ENCODE measurements at places on chromosomes 6 and 20.
A peak's percentile ranks its signal among the peaks of the same experiment; 100 is the strongest.

DNA sequence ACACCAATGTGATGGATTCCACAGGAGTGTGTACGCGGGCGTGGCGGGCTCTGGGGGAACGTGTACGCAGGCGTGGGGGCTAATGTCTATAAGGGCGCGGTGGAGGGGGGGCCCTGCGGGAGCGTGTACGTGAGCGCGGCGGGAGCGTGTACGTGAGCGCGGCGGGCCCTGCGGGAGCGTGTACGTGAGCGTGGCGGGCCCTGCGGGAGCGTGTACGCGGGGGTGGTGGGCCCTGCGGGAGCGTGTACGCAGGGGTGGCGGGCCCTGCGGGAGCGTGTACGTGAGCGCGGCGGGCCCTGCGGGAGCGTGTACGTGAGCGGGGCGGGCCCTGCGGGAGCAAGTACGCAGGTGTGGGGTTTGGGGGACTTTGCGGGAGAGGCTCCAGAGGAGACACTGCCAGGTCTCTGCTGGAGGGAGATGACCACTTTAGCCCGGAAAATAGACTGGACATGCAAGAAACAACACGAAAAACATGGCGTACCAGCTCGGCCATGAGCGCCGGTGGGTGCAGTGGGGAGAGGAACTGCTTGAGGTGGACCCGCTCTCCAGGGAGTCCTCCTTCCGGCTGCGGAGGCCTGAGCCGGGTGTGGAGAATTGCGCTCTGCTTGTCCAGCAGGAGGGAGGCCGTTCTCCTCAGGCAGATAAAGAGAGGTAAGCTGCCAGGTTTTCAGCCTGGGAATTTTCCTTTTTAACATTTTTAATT, 27.8 kb upstream of the SMOC2 start:
- DNase-seq: no peak

DNA sequence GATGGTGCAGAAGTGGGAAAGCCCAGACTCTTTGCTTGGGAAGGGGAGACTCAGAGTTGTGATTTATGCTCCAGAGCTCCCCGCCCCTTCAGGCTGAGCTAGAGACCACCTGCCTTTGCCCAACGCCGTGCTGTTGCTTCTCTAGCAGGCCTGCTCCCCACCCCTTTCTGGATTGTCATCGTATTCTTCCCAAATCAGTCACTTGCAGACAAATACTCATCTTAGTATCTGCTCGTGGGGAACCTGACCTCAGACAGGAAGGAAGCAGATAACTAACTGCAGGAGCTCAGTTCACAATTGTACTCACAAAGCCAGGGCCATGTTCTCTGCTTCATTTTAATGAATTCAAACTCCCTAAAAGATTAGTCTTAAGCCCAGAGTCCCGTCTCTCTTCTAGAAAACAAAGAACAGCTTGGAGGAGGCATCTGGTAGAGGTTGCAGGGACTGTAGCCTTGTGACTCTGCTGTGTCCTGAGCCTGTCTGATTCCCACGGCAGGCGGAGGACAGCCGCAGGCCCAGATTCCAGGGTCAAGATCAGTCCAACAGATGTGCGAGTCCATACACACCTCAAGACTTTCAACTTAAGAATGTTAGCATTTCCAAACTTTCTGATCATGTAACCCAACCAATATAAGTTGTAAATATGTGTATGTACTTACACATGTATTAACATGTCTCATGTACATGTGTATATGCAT, 57.2 kb upstream of the GGTLC1 start:
- no peak for DNase-seq

GRCh38 chr6:17278289-17279063, 2.7 kb upstream of the RBM24 start:
- DNase-seq: no peak

- DNase-seq: no peak
Measured at GRCh38 chr6:167150941-167151549, 6.7 kb downstream of the GPR31 start.

GRCh38 chr6:141685416-141685815, 447.3 kb upstream of the GJE1 start:
- DNase-seq: no peak

GRCh38 chr6:14585689-14586088, 468.1 kb downstream of the CD83 start:
- no peak for DNase-seq

DNA sequence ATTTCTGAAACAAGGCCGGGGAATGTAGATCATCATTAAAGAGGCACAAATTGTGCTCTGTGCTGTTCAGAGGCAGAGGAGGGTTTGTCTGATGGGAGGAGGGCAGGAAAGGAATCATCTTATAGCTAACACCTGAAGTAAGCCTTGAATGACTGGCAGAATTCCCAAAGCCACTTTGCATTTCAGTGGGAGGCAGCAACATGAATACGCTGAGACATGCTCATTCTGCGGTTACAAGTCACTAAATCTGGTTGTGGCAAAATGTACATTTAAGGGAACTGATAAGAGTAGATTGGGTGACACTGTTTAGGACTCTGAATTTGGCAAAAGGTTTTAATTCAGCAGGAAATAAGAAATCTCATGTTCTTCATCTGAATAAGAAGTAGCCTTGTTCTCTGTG, 4.4 kb upstream of the COL19A1 start:
- no peak for DNase-seq

GRCh38 chr6:27890445-27891319, 21.5 kb downstream of the OR2B2 start:
- DNase-seq: peak; percentile 42

GRCh38 chr6:37547564-37548061, 47.9 kb upstream of the CCDC167 start:
- no peak for DNase-seq

- no peak for DNase-seq
Measured at GRCh38 chr6:55438203-55438602, 110.9 kb downstream of the GFRAL start.

DNA sequence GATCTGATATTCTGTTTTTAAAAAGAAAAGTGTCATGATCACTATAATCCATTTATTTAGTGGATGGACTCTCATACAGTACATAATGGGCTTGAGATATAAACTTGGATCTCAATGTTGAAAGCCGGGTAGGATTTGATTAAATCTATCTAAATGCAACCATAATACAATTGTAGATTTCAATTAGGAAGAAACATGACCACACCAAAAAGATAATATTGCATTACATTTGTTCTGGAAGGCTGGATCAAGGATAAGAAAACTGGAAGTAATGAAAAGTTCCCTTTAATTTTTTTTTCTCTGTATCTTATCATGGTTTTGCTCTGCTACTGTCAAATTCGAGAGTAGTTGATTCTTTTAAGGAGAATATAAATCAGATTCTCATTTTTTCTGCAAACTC, 51.3 kb upstream of the UFL1 start:
- no peak for DNase-seq

DNA sequence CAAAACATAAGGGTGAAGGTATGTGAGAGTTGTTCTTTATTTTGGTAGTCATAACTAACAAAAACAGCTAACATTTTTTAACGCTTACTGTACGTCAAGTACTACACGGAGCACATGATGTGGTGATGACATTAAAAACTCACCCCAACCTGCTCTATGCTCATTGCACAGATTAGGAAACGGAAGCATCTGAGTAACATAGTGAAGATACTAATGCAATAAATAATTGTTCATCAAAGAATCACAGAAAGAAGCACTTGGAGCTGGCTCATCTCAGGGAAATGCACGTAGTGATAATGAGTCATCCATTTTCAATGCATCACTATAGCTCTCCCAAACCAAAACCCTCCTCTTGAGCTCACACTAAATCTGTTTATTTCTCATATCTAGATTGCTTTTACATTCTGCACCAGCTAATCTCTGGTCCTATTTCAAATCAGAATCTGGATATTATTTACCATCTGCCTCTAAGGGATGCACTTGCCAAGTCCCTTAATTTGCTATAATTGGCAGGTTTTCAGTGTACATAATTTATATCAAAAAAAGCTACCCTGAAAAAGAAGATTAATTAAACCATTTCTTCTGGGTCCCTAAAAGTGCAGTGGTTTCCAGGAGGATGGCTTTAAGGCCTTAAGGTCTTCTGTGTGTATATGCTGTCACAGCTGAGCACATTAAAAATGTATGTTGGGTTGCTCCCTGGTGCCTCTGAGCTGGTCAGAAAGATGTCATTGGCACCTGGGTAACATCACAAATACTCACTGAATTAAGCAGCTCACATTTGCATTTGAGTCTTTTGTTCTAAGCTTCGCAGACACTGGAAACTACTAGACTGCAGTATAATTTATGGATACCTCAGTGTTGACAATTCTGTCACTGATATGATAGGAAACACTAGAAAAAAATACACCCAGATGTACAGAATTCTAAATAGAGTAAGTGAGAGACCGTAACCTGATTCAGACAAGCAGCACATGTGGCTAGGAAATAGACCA, 677.4 kb upstream of the CITED2 start:
- DNase-seq: no peak

GRCh38 chr20:23003881-23004460, 31.1 kb upstream of the SSTR4 start:
- no peak for DNase-seq

DNA sequence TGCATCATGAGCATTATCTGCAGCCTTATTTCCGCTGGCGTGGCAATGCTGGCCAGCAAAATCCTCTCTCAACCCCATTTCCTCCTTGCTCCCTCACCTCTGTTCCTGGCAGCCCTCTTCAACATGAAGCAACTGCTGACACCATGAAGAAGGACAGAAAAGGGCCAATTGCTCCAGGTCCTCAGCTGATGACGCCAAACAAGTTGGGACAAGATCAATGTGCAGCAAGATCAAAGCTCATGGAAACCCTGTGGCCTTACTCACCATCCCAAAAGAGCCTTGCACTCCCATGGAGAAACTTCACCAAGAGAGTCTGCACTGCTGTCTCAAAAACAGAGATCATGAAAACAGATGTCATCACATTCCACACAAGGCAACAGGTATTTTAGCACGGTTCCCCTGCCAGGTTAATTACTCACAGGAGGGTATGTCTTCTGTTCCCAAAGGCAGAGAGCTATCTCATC, 7.4 kb downstream of the GFOD1 start:
- no peak for DNase-seq

- DNase-seq: no peak
Measured at GRCh38 chr6:134739299-134740026, 210.4 kb downstream of the ALDH8A1 start.

GRCh38 chr6:43307451-43308100, 1.1 kb downstream of the CRIP3 start:
- DNase-seq: no peak

- no peak for DNase-seq
Measured at GRCh38 chr6:6315660-6316059, 4.8 kb downstream of the F13A1 start.

Data from stimulated activated CD4-positive, alpha-beta T cell treated with anti-CD3 and anti-CD28 coated beads, Interleukin-15, amount 100 ng/mL, for 1 hour (primary cell).